HS-5 (cell line): ENCODE measurements at places on chromosomes 2 and 18.

DNA sequence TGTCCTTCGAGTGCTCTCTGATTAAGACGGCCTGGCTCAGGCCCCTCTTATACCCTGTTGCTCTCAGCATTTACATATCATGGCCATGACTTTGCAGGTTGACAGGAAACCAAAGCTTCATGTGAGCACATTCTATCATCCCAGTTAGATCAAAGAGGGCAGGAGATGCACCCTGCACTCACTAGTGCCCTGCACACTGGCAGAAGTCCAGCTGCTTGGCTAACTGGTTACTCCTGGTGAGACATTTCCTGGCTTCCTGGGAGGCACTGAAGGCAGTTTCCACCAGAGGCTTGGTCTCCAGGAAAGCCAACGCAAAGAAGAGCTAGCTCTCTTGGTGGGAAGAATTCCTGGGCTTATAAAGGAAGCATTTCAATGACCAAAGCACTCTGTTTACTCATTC is 66.3 kb downstream of the LIPG start:
- DNase-seq = no peak

- DNase-seq = no peak
Observed at GRCh38 chr18:60417946-60418345, 45.4 kb upstream of the MC4R start.

DNA sequence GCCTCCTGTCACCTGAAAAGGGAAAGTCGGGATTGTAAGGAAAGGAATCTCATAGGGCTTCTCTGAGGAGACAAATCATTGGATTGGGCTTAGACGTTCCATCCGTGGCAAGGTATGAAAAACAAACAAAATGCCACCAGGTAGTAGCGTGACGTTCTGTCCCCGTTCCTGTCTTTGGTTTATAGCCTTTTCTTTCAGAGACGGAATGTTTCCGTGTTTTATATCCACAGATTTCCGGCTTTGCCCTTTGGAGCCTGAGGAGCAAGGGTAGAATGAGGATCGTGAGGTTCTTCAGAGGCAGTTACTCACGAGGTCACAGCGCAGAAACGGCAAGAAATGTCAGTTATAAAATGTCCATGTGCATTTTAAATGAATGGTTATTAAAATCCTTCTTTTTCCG is 118.3 kb downstream of the TMEM18 start:
- DNase-seq = no peak

- DNase-seq = no peak
Observed at GRCh38 chr2:8983571-8983970, 19.9 kb downstream of the MBOAT2 start.

GRCh38 chr2:181954538-181954883 is 31.1 kb upstream of the PPP1R1C start:
- no peak for DNase-seq

DNA sequence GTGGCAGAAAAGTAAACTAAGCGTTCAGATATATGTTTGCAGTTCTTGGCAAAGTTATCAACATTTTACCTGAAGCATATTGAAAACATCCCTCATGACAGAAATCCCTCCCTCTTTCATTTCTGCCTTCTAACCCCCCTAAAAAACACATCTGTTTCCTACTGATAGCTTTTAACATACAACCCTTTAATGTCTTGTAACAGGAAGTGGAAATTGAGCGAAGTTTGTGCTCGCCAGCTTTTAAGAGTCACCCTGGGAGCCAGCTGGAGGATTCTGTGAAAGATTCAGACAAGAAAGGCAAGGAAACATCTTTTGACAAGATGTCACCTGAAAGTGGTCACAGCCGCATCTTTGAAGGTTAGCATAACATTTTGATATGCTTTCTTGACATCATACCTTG is 247.4 kb downstream of the XIRP2 start:
- no peak for DNase-seq

DNA sequence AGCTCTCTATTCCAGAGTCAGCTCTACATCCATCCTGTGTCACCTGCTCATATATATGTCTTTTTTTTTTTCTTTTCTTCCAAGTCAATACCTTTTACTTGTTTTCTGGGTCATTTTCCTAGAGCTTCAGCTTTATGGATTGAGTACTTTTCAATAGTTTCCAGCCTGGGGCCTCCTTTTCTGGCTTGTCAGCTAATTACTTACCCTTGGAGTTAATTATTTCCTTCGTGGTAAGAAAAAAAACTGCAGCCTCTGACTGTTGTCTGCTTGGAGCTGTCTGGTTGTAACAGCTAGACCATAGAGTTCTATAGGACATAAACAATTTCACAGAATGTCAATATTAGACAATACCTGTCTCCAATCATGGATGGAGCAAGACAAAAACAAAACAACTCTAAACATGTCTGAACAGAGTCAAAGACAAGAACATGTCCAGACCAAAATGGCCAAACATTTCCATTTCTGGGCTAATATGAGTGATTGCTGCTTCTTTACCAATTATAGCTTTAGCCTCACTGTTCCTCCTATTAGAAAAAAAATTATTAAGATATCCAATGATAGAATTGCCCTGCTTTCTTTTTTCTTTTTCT is 643.1 kb downstream of the SLC4A3 start:
- DNase-seq = no peak

GRCh38 chr18:58927659-58928058 is 63.0 kb downstream of the ZNF532 start:
- no peak for DNase-seq

DNA sequence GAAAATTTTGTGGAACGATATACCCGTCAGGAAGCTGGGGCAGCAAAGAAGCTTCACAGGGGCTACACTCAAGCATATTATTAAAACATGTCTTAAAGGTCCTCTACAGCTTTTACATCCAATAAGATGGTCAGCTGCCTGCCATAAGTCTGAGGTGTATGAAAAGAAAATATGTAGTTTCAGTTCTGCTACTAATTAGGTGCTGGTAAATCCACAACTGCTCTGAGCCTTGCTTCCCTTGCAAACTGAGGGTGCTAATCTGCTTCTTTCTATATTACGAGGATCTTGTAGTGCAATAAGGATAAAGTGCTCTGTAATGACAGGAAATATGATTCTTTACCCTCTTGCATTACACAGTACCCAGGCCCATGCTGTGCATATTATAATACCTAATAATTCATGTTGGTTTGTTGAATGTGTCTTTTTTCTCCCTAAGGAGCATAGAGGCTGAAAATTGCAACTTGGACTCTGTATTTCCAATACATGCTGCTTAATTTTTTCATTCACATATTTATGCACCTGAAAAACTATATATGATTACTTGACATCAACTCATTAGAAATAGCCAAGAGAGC is 14.5 kb upstream of the SLC8A1 start:
- no peak for DNase-seq

DNA sequence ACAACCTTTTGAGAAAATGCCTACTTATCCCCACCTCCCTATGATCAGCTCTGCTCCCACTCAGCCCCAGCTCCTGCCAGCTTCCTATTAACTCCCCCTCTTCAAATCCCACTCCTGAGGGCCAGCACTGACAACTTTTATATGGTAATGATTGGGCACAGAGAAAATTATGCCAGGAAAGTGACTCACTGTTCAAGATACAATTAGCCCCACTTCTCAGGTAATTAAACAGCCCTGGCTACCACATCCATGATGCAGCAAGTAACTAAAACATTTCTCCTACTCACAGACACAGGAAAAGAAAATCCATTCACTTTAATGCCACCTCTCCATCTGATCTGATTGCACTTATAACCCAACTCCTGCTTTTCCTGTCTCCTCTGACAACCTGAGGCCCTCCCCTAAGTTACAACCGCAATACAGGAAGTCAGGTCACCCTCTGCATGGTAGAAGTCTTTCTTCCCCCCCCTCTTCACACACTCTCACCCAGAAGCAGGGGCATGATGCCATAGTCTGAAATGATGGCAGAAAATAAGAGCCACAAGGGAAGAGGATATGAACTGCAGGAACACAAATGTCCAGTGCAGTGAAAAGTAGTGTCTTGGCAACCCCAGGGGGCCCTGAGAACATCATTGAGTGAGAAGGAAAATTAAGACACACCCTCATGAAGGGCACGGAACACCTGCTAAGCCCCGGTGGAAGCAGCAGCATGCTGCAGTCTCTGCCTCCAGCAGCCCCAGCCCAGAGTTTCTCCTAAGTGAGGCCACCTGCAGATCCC is 54.4 kb downstream of the STK39 start:
- no peak for DNase-seq

GRCh38 chr2:234500394-234501006 is 3.6 kb upstream of the ARL4C start:
- no peak for DNase-seq

- DNase-seq = no peak
Observed at GRCh38 chr18:13319629-13320028, 101.1 kb downstream of the LDLRAD4 start.

DNA sequence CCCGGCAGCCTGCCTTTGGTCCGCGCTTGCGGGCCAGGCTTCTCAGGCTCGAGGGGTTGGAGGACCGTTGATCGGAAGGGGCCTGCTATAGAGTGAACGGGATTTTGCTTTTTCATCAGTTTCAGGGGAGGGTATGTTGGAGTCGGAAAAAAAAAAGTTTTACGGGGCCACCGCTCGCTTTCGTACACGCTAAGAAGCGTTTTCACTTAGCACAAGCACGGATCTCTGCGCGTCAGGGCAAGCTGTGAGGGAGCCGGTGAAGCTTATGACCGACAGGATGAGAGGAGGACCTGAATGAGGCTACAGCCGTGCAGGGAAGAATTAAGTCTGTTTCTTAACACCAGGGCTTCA is 443 bp downstream of the CPSF3 start:
- DNase-seq = no peak

DNA sequence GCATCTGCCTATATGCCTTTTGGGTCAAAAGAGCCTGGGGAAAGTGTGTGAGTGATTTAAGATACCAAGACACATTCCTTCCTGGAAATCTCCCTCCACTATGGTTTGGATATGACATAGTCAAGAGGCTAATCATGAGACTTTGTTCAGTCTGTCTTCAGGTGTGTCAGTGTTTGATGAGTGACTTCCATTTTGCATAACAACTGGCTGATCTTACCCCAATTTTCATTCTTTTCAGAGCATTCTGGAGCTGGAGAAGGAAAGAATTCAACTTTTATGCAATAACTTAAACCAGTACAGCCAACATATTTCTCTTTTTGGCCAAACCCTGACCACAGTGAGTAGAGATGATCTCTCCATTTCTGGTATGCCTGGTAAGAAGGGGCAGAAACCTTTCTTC is 39.4 kb downstream of the SPC25 start:
- no peak for DNase-seq

DNA sequence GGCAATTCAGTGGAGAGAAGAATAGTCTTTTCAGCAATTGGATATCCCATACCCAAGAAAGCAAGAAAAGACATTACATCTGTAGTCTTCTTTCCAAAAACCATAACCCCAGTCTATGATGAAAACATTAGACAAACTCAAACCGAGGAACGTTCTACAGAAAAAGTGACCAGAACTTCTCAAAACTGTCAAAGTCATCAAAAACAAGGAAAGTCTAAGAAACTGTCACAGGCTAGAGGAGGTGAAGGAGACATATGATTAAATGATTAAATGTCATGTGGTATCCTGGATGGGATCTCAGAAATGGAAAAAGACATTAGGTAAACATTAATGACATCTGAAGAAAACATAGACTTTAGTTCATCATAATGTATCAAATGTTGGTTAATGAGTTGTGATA is 4.9 kb upstream of the USP40 start:
- no peak for DNase-seq

DNA sequence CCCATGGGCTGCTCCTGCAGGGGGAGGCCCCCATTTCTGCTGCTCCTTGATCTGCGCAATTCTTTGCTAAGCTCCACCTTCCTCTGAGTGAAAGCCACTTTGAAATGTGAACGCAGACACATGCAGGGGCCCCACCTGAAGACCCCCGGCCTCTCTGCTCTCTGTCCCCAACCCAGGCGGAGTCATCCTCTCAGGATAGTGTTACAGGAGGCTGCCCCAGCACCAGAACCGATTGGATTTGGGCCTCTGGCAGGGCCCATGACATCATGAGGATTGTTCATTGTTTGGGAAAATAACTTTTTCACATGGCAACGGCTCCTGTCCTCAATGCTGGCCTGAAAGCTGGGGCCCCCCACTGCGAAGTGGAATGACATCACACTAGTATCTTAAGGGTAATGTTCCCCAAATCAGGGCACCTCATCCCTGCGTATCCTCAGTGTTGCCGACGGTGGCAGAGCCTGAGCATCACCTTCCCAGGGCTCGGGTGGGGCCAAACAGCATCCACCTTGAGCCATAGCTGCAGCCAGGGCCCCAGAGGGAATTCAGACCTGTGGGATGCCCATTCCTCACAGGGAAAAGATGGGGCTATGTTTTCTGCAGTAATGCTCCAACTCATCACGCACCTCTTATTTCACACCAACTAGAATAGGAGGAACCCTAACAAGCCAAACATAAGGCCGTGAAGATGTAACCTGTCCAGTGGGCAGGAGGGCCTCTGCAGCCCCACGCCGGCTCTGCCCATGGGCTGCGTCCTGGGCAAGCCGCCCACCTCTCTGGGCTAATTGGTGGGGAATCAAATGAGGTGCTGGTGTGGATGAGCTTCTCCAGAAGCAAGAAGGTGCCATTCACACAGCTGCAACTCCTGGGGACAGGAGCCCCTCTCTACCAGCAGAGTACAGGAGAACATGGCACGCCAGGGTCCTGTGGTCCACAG is 2.7 kb upstream of the ERFE start:
- DNase-seq = no peak

DNA sequence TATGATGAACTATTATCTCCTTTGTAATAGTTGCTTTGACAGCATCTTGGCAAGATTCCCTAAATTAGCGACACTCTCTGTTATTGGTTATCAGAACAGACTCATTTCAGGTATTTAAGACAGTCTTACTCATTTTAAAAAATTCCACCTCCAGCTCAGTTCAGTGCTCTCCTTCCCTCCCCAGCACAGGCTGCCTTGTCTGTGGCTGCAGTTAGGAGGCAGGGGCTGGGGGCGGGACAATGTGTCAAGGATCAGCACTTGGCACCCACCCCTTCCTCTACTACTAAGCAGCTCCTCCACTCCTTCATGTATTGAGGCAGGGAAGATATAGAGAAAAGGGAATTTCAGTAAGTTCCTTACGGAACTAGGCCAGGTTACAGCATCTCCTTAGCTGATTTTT is 85.0 kb downstream of the VSNL1 start:
- DNase-seq = no peak

GRCh38 chr18:13451661-13452387 is 233.3 kb downstream of the LDLRAD4 start:
- DNase-seq = no peak

- peak; percentile 63 for DNase-seq
Observed at GRCh38 chr2:151049746-151050145, 211.9 kb downstream of the RBM43 start.

DNA sequence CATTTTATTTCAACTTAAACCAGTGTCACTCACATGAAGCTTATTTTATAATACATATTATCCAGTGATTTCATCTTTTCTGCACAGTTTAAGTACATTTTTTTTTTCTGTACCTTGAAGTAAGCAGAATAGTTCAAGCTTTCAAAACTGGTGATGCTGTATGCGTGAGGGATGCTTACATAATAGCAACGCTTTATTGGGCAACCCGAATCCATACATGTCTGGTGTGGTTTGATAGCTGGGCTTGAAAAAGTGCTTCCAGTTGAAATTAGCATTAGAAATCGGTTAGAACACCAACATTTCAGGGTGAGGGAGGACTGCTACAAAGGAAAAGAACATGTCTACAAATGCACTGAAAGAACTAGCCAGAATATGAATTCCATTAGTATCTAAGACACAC is 117.4 kb downstream of the MBP start:
- no peak for DNase-seq

- no peak for DNase-seq
Observed at GRCh38 chr18:3538954-3539617, 89.1 kb downstream of the TGIF1 start.
